ENCODE measurements at places on chromosomes 1 and 21. TPM values are rescaled to one million over a fixed set of nuclear protein-coding genes. Genes with fewer than 3 reads are reported as not detected.

KRTAP19-1 gene
- not detected for total RNA-seq

CD46 gene
- total RNA-seq: 160 TPM

C1orf210 gene
- total RNA-seq: 3.0 TPM

PRRX1 gene
- not detected for total RNA-seq

MFN2 gene
- 80.5 TPM for total RNA-seq

PDPN gene
- 0.87 TPM for total RNA-seq

PEAR1 gene
- total RNA-seq: 3.9 TPM

POGK gene
- total RNA-seq: 33.9 TPM

ANGPTL1 gene
- total RNA-seq: not detected

TAS1R3 gene
- total RNA-seq: 0.15 TPM

ANKRD34A gene
- not detected for total RNA-seq

ST7L gene
- 14.8 TPM for total RNA-seq

SLAMF9 gene
- total RNA-seq: not detected

AGT gene
- 1.2 TPM for total RNA-seq

HMGN1 gene
- 258 TPM for total RNA-seq

CFAP107 gene
- not detected for total RNA-seq

HCRTR1 gene
- not detected for total RNA-seq

HEYL gene
- not detected for total RNA-seq

CNR2 gene
- total RNA-seq: not detected

TARBP1 gene
- 26.2 TPM for total RNA-seq

EDN2 gene
- total RNA-seq: 19.4 TPM

SEMA4A gene
- 0.69 TPM for total RNA-seq

CLCA1 gene
- total RNA-seq: not detected

PSMB4 gene
- total RNA-seq: 207 TPM

NHLH1 gene
- total RNA-seq: 0.05 TPM

SRSF4 gene
- total RNA-seq: 46.8 TPM

C1orf53 gene
- 6.2 TPM for total RNA-seq

LCE6A gene
- total RNA-seq: not detected

CD160 gene
- 0.20 TPM for total RNA-seq

CDC42BPA gene
- total RNA-seq: 37.2 TPM

TRABD2B gene
- 1.6 TPM for total RNA-seq
